ENCODE measurements at places on chromosomes 12 and 14.

DNA sequence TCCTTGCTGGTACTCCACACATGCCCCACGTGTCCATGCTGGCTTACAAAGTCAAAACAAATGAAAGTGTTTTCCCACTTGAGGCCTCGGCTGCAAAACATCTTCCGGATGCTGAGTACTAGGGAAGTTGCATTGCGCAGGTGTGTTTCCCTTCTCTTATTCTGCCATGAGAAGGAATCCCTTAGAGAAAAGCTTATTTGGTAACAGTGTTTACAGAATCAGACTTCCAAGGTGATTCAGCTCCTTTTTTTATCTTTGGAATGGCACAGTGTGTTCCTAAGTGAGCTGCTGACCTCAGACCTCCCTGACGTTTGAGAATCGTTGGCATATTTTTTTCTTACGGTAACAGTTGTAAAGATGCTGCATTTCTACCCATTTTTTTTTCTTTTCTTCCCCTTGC lies 211.3 kb downstream of the ESR2 start:
- peak; percentile 32 for DNase-seq

- no peak for DNase-seq
Observed at GRCh38 chr12:9334041-9334692, 126.0 kb upstream of the PZP start.

GRCh38 chr12:72465155-72465554 lies 193.0 kb downstream of the TRHDE start:
- no peak for DNase-seq

DNA sequence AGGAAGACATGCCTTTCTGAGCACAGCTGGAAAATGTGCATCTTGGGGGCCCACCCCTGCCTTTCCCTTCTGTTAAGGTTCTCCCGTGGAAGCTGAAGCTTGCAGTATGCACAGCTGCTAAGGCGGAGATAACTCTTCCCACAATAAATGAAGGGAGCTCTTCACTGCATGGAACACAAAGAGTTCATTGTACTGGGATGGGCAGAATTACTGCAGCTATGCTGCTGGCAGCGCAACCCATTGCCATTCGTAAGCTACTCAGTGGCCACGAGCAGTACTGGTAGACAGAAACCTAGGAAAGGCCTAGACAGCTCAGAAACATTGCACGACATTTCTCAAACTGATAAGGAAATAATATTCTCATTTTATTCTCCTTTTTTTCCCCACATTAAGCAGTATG lies 310.2 kb downstream of the MDGA2 start:
- DNase-seq = no peak

GRCh38 chr14:56040121-56040520 lies 78.1 kb upstream of the PELI2 start:
- no peak for DNase-seq

DNA sequence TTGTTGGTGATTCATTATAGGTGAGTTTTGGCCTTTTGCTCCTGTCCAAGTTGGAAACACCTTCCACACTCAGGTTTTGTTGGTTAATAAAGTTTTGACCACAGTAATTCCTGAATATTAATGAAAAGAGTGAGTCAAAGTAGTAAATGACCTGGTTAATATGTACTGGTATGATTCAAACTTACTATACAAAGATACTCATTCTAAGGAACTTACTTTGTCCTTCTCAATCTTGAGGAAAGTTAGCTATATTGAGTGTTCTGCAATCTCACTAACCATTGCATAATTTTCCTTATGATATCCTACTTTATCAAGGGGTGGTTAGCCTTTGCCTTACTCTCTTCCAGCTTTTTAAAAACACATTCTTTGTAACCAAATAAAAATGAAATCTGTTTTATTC lies 20.9 kb upstream of the HECTD1 start:
- no peak for DNase-seq

- DNase-seq = peak; percentile 80
Observed at GRCh38 chr14:59342516-59343484, 122.4 kb downstream of the GPR135 start.

DNA sequence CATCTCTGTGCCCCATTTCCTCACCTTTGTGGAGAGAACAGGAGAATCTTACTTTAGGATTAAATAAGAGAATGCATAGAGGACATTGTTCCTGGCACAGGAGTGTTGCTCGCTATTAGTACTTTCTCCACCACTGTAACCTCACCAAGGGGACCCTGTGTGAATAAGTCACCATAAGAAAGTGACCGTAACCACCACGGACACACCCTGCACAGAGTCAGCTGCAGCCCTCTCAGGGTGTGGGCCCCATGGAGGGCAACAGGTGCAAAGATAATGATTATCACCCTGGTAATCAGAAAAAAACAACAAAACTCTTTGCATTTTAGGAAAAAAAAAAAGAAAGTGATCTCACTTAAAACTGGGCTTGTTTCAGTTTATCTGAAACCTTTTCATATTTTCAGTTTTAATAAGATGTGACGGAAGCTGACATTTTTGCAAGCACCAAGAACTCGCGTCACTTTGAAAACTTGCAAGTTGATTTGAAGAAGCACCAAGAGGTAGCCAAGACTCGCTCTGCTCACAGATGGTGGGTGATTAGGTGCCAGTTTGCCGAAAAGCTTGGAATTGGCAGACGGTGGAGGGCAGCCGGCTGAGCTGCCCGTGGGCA lies 87.0 kb upstream of the VRK1 start:
- no peak for DNase-seq

GRCh38 chr12:74619084-74619483 lies 81.4 kb downstream of the ATXN7L3B start:
- DNase-seq = no peak

DNA sequence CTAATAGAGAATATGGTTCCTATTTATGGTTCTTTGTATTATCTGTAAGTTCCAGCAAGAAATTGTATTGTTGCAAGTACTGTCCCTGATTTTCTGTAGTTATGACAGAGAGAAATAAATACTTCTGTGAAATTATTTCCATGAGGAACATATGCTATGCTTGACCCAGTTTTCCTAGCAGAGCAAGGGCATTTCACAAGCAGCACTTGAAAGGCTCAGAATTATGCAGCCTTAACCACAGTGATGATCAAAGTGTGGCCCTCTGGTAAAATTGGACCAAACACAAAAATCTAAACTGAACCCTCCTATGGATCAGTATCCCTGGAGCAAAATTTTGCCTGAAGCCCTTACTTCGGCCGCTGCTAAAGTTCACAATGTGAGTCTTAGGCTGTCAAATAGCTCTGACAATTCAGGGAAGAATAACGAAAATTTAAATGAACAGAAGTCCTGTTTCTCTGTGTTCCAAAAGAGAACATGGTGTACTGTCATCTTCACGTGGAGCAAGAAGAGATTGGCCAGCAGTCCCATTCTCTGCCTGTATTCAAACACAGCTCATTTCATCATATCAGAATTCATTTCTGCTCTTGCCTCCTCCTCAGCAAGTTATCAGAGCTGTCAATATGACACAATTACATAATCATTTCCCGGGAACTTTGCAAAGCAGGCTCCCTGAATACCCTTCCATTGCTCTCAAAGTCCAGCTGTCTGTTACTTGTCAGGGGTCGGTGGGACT lies 471.9 kb downstream of the RPS29 start:
- DNase-seq = no peak

DNA sequence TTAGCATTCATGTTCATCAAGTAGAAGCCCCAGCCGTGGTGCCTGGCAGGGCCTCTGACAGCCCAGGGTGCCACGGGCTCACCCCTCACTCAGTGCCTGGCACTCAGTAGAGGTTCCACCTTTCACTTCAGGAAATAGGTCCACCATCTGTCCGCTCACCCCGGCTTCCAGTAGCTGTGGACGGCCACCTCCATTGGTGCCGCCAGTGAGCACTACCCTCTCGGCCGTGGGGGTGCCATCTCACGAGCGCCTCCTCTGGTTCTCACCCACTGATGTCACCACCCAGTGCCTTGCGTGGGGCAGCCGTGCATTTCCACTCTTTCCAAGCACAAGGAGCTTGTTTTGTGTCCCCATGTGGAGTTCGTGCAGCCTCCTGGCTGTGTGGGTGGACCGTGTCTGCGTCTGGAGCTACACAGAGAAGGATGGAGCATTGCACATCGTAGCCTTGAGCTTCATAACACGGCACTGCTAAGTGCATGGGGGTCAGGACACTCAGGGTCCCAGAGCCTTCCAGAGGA lies 41.0 kb upstream of the MMP17 start:
- DNase-seq = no peak

DNA sequence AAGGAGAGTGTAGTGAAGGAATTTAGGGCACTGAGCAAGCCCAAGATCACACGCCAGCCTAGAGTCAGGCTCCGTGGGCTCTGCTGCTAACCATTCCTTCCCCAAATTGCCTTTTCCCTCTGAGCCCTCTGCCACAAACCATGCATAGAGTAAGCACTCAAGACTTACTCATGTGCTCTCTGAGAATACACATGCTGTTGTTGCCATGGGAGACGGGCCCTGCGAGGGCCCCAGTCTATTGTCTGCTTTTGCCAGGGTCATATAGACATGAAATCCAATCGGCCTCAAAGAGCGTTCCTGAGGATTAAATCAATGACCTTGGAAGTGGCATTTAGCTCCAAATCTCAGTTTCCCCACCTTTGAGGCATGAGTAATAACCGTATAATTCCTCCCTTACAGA lies 48.7 kb upstream of the WSCD2 start:
- no peak for DNase-seq

- DNase-seq = no peak
Observed at GRCh38 chr14:30108975-30109700, 181.5 kb upstream of the PRKD1 start.

DNA sequence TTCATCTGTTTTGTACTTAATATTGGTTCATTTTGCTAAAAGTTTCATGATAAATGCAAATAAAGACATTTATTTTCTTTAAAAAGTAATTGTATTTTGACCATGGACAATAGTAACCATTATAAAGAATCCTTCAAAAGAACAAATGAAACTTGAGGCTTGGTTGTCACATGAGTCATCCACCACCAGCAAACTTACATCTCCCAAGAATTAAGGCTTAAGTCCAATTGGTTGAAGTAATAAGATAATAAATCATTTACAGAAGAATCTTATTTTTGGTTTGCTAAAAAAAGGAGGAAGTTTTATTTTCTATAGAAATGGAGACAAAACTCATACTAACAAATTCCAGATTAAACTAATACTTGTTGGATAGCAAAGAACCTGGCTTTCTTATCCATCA lies 84.8 kb upstream of the KITLG start:
- DNase-seq = no peak

DNA sequence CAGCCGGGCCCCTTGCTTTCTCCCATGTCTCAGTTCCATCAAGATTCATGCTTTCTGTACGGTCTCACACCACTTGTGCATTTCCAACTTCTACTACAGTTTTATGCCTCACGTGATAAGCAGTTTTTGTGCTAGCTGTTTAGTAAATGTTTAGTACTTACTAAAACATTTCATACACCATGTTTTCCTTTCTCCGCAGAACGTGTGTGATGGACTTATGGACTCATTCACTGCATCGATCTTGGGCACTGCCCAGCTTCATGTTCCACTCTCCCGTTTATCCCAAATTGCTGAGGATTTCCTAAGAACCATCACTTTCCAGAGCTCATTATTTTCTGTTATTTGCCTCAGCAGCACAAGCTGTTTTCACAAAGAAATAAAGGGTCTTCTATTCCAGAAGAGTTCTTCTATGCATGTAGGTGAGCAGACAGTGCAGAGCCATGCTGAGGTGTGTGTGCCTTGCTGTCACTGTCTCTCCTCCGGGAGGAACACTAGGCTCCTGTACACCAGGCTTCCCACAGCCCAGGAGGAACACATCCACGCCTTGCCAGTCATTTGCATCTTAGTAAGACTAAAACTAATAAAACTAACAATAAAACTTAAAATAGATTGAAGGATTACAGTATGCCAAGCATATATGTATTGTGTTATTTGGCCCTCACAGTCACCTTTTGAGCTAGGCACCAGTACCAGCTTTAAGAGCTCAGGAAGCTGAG lies 90.3 kb upstream of the EEA1 start:
- no peak for DNase-seq

DNA sequence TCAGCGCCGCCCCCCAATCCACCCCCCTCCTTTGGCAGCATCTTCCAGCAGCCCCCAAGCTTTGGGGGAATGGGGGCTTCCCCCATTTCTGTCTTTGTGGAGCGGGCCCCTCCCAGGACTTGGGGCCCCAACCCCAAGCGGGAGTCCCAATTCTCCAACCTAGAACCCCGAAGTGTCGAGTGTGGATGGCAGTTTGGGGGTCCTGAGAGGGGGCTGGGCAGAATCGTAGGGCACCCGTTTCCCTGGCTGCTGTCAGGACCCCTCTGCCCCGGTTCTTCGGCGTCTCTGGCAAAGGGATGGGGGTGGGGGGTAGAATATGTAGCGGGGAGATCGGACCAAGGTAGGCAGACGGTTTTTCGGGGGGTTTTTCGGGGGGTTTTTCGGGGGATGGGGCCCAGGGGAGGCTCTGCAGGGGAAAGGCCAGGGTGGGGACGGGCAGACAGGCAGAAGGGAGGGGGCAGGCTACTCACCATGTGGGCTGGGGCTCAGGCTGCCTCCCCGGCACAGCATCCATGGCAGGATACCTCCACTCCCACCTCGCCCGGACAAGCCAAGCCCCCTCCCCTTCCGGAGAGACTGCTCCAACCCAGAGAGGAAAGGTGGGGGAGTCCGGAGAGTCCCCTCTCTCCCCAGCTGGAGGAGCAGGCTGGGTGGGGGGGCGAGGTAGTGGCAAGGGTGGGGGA lies 739 bp downstream of the JPH4 start:
- no peak for DNase-seq

DNA sequence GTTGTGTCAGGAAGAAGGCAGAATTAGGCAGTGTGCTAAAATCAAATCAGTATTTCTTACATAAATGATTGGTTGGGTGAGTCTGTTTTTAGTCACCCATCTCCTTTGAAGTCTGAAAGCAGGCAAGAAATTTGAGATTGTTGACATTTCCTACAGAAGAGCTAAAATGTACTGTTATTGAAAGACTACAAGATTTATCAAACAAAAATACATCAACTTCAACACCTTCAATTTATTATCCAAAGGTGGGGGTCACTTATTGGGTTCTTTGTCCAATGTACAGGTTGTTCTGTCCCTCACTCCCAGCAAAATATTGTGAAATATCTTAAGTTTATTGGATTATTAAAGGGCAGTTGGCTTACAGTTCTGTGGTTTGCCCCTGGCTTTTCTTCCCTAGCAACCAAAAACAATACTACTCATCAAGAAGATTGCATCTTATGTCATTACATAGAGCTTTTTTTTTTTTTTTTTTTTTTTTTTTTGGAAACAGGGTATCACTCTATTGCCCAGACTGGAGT lies 20.6 kb upstream of the PKP2 start:
- DNase-seq = no peak

- no peak for DNase-seq
Observed at GRCh38 chr14:23661542-23661941, 25.4 kb downstream of the DHRS2 start.

Data from trophoblast cell (in vitro differentiated cells and primary cell).